ENCODE measurements at places on chromosomes 5 and 9.

DNA sequence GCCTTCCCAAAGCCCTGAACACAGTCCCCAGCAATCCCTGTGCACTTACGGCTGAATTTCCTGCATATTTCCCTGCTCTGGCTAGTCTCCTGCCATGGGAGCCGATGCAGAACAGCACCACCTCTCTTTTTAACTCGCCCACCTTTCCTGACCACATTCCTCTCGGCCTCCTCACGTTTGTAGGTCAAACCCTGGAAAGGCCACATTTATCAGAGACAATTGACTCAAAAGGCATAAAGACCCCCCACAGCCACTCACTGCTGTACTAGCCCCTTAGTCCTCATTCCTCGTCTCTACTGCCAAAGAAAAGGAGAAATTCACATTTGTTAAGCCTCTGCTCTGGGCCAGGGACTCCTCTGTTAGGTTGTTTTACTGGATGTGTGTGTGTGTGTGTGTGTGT, 43.6 kb downstream of the ENC1 start:
- no peak for DNase-seq

GRCh38 chr5:2556375-2556966, 195.0 kb downstream of the IRX2 start:
- DNase-seq: no peak

- DNase-seq: no peak
These were observed 29.9 kb upstream of the MYOT start for GRCh38 chr5:137837491-137838394.

DNA sequence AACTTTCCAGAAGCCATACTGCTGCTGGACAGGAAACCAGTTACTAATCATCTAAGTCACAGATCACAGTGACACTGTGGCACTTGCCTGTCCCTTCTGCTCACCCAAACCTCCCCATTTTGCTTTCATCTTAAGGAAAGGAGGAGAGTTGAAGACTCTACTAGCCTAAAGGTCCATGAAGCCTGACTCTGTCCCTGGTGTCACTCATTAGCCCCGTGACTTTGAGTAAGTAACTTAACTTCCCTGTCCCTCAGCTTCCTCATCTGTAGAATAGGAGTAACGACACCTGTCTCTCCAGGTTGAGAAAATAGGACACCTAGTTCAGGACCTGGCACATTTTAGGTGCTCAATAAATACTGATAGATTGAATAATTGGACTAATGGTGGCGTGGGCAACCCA, 536 bp upstream of the SLC6A7 start:
- DNase-seq: no peak

- DNase-seq: no peak
These were observed 580 bp downstream of the ERAP1 start for GRCh38 chr5:96807075-96807654.

GRCh38 chr5:54655761-54656160, 138.2 kb downstream of the SNX18 start:
- DNase-seq: no peak

DNA sequence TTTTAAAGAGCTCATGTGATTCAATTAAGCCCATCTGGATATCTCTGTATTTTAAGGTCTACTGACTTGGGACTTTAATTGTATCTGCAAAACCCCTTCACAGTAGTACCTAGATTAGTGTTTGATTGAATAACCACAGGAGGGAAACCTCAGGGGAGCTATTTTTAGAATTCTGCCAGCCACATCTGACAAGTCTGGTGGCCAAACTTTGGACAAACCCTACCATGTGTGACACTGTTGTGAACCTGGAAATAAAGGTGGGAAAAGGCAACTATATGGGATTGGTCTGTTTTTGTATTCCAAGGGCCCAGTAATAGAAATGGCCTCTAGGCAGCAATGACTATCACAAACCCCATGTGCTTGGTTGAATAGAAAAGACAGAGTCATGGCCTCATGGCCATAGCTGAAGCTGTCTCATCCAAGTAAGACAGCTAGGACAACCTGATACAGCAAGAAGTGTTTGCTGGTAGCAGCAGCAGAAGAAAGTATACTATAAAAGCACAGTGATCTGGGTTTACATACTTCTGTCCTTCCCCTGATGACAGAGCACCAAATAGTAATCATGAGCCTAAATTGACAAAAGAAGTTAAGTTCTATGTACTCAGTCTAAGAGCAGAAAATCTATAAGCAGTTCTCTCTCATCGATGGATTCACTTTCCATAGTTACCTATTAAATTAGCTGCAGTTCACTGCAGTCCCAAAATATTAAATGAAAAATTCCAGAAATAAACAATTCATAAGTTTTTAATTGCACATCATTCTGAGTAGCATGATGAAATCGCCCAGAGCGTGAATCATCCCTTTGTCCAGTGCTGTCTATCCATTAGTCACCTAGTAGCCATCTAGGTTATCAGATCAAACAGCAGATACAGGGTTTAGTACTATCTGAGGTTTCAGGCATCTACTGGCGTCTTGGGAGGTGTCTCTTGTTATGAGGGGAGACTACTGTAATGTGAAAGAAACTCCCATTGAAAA, 189.8 kb downstream of the ARHGAP26 start:
- no peak for DNase-seq

DNA sequence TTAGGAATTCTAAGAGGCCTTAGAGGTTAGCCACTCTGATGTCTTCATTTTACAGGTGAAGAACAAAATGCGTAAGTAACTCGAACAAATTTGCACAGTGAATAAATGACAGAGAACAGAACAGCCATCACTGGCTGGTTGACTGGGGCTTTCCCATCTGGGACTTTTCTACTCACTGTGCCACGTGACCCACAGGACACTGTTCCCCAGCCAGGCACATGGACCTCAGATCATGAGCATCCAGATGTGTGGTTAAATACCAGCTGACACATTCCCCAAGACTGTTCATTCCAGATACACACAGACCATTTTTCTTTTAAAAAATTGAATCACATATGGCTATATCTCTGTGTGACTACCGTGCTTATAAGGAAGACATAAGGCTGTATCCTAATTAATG, 25.8 kb upstream of the MED10 start:
- DNase-seq: no peak

GRCh38 chr9:124975131-124975530, 34.2 kb upstream of the GOLGA1 start:
- DNase-seq: no peak

- DNase-seq: no peak
These were observed 4.6 kb upstream of the SLC9A3 start for GRCh38 chr5:528629-529511.

DNA sequence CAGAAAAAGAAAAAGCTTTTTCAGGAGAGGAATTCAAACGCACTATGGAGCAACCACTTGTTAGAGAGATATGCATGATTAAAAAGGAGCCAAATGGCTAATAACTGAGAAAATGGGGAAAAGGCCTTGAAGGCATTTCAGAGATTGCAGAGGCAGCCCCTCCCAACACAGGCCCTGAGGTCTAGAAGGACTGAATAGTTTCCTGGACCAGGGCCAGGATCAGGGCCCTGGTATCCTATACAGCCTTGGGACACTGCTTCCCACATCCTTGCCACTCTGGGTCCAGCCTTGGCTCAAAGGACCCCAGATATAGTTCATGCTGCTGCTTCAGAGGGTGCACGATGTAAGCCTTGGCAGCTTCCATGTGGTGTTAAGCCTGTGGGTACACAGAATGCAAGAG, 20.7 kb upstream of the FEM1C start:
- no peak for DNase-seq

DNA sequence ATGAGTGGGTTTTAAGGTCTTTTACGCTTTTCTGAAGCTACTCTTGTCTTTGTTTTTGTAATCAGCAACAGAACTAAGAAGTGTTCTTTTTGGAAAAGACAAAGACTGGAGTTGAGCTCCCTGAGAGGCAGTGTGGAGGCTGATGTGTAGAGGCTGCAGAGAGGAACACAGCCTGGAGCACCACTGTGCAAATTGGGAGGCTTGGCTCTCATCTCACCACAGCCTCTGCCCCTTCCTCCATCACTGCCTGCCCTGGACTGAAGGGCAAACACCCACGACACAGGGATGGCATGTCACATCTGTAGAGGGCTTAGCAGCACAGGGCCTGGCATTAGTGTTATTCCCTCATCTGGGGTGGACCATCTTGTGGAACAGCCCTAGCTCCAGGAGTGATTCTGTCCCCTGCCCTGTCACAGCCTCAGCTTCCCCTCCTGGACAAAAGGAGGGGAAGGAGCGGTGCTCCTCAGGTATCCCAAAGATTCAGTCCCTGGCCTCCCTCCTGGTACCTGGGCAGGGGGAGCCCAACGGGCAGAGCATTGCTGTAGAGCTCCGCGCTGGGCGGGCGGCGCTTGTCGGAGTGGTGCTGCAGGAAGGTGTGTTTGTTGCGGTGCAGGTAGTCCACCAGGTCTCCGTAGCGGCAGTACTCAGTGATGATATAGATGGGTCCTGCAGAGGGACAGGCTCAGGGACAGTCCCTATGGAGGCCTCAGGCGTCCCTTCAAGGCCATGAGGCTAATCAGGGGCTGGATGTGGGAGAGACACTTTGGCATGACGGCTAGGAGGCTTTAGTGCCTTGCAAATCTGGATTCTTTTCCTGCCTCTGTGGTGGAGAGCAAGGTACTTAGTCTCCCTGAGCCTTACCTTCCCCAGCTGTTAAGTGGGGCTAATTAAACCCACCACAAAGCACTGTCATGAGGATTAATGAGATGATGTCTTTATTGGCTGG, 32.8 kb downstream of the PDGFRB start:
- no peak for DNase-seq

DNA sequence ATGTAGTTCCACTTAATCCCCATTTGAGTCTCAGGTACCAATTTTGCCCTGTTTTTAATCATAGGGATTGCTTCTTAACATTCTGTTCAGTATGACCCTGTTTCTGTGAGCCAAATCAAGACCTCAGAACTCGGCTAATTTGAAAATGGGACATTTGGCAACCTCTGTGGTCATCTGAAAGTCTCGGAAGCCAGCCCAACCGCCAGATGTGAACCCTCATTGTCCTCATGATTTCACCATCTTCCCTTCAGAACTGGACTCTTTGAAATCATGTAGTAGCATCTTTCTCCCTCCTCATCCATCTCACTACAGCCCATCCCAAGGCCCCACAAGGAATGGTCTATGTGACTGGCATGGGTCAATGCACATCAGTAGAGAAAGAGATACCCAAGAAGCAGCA, 88.9 kb downstream of the S1PR3 start:
- no peak for DNase-seq

DNA sequence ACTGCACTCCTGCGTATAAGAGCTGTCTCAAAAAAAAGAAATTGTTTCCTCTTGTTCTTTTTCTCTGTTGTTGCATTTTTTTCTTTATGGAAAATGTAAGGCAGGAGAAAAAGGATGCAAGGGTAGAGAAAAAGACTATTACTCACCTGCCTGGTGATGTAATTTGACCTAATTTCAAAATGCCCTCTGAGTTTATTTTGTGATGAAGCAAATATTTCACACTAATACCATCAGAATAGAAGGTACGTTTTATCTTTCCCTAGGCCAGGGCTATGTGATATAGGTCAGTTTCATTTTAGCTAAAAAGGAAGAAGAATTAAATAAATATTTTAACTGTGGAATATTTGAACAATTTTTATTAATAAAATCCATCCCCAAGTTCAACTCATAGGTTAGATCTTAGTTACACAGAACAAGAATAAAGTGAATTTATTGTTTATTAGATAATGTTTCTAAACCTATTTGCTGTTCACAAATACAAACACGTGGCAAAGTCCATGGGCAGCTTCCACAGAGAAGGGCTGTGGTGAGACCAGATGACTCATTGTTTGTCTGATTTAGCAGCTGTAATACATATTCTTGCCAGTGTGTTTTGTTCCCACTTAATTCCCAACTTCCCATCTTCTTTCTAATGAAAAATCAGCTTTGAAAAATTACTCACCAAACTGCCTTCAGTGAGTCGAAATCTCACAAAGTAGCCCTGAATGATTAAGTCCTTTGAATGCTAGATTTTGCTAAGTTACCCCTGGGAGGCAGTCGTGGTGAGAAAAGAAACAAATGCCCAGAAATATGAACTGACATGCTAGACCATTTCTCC, 52.8 kb upstream of the CCDC112 start:
- DNase-seq: no peak

DNA sequence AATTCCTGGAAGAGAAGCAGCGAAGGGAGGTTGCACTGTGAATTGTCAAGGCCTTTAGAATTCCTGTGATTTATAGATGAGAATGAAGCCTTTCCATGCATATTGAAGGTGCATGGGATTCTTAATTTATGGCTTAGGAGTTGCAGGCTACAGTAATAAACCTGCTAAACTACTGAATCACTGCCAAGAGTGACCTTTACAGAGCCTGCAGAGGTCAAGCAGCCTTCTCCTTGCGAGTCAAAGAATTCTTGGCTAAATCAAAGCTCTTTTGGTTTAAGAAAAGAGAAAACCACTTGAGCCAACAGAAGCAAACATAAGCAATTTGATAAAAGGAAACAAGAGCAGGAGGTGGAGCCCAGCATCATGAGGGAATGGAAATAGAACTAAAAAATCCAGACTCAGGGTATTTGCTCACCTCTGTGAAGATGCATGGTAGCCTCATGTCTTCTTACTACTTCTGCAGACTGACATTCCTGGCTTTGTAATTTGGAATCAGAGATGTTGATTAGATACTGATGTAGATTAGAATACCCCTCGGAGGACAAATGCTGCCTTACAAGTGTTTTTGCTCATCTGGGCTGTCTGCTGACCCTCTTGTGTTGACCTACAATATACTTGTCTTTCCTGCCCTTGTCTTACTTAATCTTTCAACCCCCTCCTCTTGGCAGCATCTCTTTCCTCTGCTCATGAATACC, 90.3 kb upstream of the IFNK start:
- no peak for DNase-seq

DNA sequence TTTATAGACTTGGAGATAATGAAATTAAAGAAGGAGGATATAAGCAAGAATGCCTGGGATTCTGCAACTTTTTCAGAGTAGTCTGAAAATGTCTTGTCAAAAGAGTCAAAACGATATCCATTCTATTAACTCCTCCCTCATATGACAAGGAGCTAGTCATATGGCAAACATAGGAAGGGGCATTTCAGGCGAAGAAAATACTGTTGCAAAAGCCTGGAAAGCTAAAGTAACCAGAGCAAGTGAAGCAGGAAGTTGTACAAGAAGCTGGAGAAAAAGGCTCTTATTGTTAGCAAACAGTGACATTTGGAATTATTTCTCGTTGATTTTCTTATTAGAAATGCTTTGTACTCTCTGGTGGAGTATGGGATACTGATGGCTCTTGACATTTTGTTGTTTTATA, 94.0 kb upstream of the PTPRD start:
- no peak for DNase-seq

- DNase-seq: no peak
These were observed 172.1 kb downstream of the PPP2R2B start for GRCh38 chr5:146706321-146706972.

- no peak for DNase-seq
These were observed 15.8 kb upstream of the UNC5A start for GRCh38 chr5:176794509-176794908.

All from stimulated activated CD4-positive, alpha-beta T cell treated with anti-CD3 and anti-CD28 coated beads, Interleukin-1b, Interleukin-23, amount 100 ng/mL, for 1 hour (primary cell).